ENCODE measurements at places on chromosomes 5 and 9.

GRCh38 chr5:72234868-72235267 lies 85.2 kb downstream of the MRPS27 start:
- no peak for DNase-seq

GRCh38 chr9:6902423-6902822 lies 144.7 kb downstream of the KDM4C start:
- DNase-seq, result no peak

- DNase-seq, result no peak
Measured at GRCh38 chr5:179836225-179837019, 15.7 kb downstream of the SQSTM1 start.

DNA sequence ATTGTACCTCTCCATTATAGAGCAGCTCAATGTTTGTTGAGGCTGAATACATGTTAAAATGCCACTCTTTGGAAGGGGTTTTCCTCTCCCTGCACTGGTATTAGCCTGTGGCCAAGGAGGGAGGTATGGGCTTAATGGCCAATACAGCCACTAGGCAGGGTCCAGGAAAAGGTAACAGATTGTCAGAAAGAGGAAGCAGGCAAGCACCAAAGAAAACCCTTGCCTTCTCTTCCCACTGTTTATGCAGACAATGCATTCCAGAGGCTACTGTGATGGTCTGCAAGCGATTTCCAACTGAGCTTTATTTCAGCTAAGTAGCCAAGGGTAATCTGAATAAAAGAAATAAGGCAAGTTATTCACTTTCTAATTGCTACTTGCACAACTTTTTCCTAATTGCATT lies 95.3 kb upstream of the SLC27A6 start:
- DNase-seq, result no peak

- DNase-seq, result peak; percentile 86
Measured at GRCh38 chr9:129491487-129491855, 129.4 kb downstream of the C9orf50 start.

GRCh38 chr9:133895335-133895734 lies 96.8 kb downstream of the VAV2 start:
- no peak for DNase-seq

GRCh38 chr9:131663288-131663687 lies 76.6 kb downstream of the RAPGEF1 start:
- no peak for DNase-seq

DNA sequence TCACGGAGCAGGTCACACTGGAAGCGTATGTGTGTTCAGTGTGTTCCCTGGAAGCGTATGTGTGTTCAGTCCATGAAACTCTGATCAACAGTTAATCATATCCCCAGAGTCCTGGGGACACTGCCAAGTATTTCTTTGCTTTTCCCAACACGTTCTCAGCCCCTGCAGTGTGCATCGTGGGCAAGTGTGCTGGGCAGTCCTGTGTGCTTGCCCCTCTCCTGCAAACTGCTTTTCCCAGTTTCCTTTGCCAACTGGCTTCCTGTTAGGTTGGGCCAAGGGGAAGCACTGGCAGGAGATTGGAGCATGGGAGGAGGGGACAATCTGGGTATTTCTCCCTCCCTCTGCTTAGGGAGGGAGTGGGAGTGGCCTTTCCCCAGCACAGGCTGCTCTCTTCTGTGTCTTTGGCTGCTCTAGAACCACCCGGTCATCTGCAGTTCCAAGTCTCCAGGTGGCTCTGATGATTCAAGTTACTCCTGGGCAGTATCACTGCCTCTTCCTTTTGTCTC lies 36.8 kb upstream of the NEK6 start:
- DNase-seq, result no peak

DNA sequence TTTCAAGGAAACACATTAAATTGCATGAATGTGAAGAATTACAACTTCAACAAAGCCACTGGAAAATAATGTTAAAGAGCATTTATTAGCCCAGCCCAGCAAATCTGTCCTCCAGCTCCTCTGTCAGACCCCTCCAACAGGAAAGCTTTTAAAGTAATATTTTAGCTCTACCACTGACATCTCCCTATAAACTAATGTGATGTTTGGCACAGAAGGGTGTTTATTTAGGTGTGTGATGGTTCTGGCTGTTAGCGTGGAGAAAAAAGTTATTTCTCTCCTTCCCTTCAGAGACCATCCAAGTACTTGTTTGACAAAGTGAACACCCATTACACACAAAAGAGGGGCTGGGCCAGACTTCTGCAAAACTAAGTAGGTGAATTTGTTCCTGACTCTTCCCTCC lies 111.9 kb upstream of the TARS1 start:
- no peak for DNase-seq

DNA sequence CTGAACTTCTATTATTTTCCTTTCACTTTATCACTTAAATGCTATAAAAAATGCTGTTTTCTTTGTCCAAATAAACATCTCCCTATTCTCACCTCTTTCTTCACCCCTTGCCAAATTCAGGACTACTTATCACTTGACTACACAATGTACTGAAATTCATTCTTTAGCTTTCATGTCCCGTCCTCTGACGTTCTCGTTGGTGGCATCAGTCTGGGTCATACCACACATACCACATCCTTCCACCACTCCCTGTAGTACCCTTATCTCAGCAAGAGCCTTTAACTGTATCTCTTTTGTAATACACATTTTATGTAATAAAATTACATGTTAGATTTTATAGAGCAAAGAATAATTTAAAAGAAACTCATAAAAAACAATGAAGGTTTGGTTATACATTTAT lies 231.1 kb upstream of the PAPPA start:
- DNase-seq, result no peak

DNA sequence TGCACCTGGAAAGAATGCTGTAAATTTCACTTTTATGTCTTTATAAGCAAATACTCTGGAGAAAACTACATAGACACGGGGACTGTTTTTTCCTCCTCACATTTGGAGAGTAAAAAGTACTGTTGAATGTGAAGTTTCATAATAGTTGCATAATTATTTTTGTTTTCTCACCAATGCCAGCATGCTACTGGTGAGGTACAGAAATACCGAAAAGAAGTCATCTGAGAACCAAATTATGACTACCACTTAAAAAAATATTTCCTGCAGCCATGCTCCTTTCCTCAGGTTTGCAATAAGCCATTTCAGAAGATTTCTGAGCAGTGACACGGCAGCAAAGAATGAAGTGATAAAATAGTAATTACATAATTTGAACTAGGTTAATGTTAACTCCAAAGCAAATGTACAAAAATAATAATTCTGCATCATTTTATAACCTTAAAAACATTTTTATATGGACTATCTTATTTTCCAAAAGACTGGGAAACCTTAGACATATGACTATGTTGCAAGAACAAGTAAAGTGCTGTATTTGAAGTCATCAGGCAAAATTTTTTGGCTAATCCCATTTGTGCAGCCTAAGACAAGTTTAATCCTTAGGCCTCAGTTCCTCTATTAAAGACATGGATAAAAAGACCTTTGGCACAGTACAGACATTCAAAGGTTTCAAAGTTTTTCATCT lies 144.7 kb downstream of the PCSK1 start:
- no peak for DNase-seq

DNA sequence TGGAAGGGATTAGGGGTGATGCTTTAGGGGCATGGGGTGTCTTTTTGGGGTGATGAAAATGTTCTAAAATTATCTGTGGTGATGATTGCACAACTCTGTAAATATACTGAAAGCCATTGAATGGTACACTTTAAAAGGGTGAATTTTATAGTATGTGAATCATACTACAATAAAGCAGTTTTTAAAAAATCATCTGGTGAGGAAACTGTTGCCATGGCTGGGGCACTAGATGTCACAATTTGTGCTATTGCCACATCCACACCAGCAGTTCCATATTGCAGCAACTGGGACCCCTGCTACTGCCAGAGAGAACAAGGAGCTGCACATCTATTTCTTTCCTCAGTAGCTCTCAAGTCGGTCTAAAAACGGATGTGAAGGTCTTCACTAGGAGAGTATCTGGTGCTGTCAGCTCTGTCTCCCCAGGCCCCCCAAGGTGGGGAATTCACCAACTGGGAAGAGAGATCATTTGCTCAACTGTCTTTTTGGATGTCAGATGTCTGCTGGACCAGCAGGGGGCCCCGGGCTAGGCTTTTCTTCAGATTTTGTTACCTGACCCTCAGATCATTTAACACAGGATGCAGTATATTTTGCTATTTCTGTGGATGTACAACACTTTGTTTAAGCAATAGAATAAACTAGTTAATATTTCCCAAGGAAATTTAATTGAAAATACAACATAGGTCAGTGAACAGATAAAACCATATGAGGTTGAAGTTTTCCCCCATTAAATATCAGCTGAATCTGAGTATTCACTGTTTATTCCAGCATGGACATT lies 13.2 kb downstream of the CMYA5 start:
- no peak for DNase-seq

DNA sequence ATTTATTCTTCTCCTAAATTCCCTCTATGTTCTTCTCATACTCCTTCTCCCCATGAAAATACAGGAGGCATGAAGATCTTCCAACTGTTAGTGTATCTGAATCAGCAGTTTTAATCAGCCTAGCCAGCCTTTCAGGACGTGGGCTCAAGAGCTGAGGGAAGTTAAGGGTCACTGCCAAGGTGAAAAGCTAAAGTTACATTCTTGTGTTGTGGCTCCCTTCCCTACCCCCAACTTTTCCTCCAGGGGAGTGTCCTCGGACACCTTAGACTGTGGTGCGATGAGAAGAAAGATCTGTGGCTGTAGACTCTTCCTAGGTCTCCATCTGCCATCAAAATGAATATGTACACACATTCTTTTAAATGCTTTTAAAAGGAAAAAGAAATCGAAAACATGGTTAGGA lies 4.2 kb downstream of the DMRT3 start:
- no peak for DNase-seq

GRCh38 chr5:170631466-170632195 lies 127.8 kb downstream of the KCNIP1 start:
- no peak for DNase-seq

DNA sequence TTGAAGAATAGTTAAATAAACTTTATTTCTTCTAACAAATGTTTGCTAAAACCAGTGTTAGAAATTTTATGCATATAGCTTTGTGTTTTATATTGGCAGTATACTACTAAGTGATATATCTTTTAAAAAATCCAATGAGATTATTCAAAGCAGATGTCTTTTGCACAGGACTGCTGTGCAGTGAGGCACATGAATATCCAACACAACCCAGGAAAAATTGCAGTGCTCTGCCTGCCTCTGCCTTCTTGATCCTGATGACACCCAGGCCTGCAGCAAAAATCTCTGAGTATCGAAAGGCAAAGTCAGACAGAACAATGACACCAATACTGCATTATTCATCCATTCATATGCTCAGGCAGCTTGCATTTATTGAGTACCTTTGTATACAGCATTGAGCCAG lies 1076.5 kb upstream of the ARRDC3 start:
- no peak for DNase-seq

GRCh38 chr5:16933337-16933736 lies 2.8 kb downstream of the MYO10 start:
- no peak for DNase-seq

DNA sequence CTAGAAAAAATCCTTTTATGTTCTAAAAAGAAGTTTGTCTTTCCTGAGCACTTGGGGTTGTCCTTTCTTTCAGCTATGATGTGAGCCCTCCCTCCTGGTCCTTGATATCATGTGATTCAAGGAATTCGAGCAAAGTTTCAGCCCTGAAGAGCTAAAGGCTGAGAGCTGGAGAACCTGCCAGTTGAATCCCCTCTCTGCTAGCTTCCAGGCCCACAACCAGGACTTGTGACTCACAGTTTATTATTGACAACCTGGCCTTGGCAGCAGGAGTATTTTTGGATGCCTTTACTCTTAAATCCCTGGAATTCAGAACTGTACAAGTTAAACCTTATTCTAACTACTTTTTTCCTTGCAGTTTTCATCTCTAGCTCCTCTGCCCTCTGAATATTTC lies 182.8 kb downstream of the SPOCK1 start:
- DNase-seq, result no peak

DNA sequence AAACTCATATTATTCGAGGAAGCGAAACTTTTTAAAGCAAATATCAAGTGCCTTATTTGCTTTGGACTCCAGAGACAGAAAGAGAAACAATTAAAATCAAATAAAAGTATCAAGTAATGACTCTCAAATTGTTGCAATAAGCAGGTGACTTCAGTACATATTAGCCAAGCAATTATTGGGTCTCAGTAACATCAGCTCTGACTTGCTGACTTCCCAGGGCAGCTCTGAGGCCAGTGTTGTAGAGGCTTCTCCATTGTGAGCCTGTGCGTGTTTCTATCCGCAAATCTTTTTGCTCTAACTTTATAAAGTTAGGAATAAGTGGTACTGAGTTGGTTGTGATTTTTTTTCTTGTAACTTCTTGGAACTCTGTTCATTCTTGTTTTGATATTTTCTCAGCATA lies 186.8 kb upstream of the PRLR start:
- DNase-seq, result no peak

DNA sequence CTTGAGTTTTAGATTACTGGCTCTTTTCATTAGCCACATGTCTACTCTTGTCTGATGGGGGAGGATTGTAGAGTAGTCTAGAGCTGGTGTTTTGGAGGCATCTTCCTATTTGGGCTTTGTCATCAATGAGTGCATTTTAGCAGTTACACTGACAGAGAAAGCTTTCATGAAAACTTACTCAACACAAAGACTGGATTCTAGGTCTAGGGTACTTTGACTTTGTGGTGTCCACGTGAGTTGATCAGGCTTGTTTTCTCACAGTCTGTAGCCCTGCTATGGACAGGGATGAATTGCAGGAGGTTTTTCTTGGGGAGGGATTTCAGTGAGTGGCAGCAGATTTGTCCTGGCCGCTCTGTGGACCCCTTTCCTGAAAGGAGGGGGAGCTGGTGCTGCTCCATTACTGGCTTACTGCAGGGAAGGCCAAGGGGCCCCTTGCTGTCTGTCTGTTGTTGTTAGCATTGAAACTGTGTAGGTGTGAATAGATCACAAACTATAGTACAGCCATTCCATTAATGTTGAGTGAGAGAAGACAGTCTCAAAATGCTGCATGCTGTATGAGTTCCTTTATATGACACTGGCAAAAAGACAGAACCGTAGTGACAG lies 6.6 kb downstream of the TRIO start:
- no peak for DNase-seq

DNA sequence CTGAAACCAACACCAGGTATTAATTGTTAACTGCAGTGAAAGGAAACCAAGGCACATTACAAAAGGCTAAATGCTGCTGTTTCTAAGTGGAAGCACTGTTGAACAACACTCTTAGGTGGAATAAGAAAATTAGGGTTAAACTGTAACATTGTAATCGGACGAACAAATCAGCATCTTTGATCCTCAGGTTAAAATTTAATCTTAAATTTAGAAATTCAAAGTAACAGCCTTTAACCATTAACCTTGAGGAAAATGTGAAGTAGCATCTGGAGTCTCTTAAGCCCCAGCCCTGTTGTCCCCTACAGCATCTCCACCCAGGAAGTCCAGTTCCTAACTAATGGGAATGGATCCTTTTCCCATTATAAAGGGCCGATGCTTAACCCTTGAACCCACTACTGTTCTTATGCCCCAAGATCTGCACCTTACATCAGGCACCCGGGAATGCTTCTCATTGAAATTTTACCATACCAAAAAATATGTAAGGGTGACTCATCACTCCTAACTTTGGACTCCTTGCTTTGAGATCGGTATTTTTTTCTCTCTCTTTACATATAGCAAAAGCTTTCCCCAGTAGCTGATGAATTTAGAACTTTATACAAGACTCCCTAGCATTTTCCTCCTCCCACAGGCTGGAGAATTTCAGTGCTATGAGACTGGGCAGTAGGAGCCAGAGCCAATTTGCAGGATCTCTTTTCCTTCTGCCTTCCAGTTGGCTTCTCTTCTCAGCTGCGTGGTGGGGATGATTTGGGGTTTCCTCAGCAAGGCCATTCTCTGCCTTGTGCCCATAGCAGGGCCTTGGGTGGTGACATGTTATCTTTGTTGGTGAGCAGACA lies 32.0 kb upstream of the ITGA2 start:
- DNase-seq, result no peak

GRCh38 chr5:65803699-65804391 lies 81.8 kb downstream of the NLN start:
- DNase-seq, result no peak

Measured in suprapubic skin (tissue), 4 donors.